ENCODE measurements at places on chromosomes 12 and 14. TPM values are rescaled to one million over a fixed set of nuclear protein-coding genes. Genes with fewer than 3 reads are reported as not detected.

DNA sequence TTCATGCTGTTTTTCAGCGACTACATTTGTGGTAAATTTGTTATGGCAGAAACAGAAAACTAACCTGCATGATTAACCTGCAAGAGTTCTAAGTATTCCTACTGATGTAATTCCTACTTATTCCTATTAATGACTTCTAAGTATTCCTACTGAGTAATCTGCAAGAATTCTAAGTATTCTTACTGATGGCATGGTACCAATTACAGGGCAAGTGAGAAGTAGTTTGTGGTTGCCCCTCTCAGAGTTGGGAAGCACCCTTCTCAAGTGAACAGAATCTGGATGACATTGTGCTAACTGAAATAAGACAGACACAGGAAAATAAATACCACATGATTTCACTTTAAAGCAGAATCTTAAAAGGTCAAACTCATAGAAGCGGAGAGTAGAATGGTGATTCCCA is 100.9 kb upstream of the CPNE8 start:
- no peak for DNase-seq

DNA sequence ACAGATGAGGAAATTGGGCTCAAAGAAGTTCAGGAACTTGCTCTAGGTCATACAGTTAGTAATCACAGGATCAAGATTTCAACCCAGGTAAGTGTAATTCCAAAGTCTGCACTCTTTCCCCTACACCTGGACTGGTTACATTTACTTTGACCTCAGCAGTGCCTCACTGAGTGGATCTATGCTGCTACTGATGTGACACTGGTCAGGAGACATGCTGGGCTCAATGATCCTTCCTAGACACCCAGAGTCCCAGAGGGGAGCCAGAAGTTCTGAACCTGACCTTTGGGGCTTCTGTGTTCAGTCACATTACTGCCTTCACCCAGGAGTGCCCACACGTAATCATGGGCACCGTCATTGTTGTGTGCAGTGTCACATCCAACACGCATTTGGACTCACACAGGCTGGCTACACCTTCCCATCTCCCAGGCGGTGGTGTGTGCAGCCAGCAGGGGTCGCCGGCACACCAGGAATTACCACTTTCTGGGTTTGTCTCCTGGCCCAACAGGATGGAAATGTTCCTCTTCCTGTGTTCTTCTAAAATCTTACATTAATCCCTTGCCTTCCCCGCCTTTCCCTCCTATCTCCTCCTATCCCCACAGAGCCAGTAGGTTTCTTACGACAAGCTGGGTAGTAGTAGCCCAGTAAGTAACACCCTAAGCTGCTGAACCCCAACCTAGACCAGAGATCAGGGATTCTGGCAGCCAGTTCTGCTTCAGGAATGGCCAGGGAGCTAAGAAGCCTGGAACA is 25.6 kb downstream of the CALCOCO1 start:
- DNase-seq = peak; percentile 89

DNA sequence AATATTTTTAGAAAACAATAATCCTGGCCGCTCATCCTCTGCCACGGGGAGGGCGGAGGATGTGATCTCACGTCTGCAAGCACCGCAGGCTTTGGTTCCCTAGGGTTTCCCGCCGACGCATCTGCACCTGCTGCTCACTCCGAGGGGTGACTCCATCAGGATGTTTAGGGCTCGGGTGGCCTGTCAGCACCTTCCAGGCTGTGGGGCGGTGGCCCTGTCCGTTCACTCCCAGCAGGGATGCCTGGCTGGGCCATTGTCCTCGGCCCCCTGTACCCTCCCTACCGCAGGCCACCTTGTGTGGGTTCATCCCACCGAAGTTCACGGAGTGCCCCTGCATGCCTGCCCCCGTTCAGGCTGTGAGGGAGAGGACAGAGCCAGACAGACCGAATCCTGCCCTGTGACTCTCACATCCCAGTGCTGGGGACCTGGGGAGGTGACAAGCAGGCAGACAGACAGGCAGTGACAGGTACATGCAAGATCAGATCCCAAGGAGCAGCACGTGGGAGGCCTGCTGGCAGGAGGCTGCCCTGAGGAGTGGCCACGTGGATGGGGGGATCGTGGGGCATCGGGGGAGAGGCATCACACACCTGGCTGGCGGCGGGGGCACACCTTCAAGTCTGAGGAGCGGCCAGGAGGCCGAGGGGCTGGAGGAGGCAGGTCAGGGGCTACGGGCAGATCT is 112.6 kb downstream of the ADGRD1 start:
- DNase-seq = no peak

DNA sequence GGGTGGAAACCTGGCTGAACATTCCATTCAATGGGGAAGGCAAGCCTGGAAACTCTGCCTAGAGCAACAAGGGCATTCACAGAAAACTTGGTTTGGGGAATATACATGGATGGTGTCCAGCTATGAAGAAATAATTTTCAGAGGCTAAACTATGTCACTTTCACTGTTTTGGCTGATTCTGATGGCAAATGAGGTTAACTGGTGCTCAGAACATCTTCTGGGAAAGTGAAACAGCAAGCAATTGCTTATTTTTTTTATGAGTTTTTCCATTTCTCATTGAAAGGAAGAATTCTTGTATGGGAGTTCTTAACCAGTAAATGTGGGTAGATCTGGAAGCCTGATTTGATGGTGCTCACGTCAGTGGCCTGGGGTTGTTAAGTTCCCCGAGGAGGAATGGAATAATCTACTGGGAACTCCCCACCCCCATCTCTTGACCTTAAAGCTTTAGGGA is 132.8 kb upstream of the BTG1 start:
- DNase-seq = no peak

GRCh38 chr12:79929065-79929464 is 5.8 kb downstream of the PPP1R12A start:
- no peak for DNase-seq

LRRK2 gene
- total RNA-seq = 0.73 TPM

LRRIQ1 gene
- total RNA-seq = 2.1 TPM

- DNase-seq = no peak
Measured at GRCh38 chr14:24309538-24310264, at the start of gene LTB4R2. LTB4R2 (plus strand) TSS chr14:24310140; CDS start chr14:24310665, 525 bp downstream.

DNA sequence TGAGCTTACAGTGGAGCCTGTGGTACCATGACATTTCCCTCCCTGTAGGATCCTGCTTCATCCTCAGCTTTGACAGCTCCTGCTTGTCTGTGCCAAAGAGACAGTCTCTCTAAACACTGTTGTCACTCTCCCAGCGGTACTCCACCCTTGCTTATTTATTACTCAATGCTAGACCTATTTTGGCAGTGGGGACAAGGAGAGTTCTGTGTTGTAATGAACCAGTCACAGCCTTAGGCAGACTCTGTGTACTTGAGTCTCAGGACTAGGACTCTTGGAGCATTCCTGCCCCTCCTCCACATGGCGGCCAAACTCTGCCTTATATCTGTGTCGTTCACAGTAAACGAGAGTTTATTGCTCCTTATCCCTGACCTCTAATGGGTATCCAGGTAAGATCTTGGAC is 70.9 kb downstream of the PIK3C2G start:
- no peak for DNase-seq

- DNase-seq = peak; percentile 28
Measured at GRCh38 chr12:85626001-85626783, 210.0 kb downstream of the RASSF9 start.

DNA sequence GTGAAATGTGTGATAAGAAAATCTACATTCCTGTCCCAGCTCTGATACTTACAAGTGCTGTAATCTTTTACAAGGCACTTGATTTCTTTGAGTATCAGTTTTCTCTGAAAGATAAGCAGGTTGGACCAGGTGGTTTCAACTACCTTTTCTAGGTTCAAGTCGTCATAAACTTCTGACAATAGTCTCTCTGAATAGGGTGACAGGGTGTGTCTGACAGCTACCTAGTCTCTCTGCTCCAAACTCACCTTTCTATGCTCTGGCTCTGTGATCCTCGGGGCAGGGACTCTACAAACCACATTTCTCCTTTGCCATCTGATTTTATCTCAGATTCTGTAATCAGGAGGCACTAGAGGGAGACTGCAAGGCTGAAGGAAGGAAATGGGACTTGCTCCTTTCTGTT is 137.7 kb upstream of the SYT1 start:
- DNase-seq = peak; percentile 4

TSPAN9 gene
- total RNA-seq = 6.0 TPM

GPR162 gene
- total RNA-seq = not detected

COA8 gene
- total RNA-seq = 29.1 TPM

RAPGEF3 gene
- total RNA-seq = 8.2 TPM

DNA sequence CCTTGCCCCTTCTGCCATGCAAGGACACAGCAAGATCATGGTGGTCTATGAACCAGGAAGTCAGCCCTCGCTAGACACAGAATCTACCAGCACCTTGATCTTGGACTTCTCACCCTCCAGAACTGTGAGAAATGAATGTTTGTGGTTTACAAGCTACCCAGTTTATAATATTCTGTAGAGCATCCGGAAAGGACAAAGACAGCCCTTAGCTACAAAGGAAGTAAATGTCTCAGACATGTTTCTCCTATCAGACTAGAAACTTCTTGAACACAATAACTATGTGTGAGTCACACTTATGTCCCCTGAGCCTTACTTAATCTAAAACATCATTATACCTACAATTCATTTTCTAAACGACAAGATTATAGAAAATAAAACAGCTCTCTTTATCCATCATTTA is 176.7 kb downstream of the KLHL28 start:
- no peak for DNase-seq

- DNase-seq = no peak
Measured at GRCh38 chr12:110233212-110233903, 47.7 kb upstream of the ATP2A2 start.

GRCh38 chr12:7460375-7461259 is 16.7 kb upstream of the CD163L1 start:
- DNase-seq = peak; percentile 66

GRCh38 chr14:104014764-104015163 is 70.7 kb upstream of the ASPG start:
- no peak for DNase-seq

GRCh38 chr14:29710015-29710414 is 217.6 kb downstream of the PRKD1 start:
- DNase-seq = peak; percentile 2
